NCI-H226 (cell line): ENCODE measurements at places on chromosomes 12 and 14.

- no peak for DNase-seq
Observed at GRCh38 chr14:50615552-50615951, 52.6 kb downstream of the SAV1 start.

GRCh38 chr12:101490286-101490920 lies 15.3 kb downstream of the SPIC start:
- peak; percentile 20 for DNase-seq

GRCh38 chr12:26530461-26530860 lies 302.5 kb downstream of the ITPR2 start:
- no peak for DNase-seq

- no peak for DNase-seq
Observed at GRCh38 chr12:11695321-11695720, 45.8 kb downstream of the ETV6 start.

- no peak for DNase-seq
Observed at GRCh38 chr14:34643361-34643760, 13.4 kb upstream of the SNX6 start.
